AG08396 (cell line): ENCODE measurements at places on chromosomes 16 and 17.

GRCh38 chr16:55832773-55833691, at the start of gene CES1:
TSS of gene CES1 (minus strand) at chr16:55833096. CDS start at chr16:55833055, 41 bp downstream.
- DNase-seq: no peak

DNA sequence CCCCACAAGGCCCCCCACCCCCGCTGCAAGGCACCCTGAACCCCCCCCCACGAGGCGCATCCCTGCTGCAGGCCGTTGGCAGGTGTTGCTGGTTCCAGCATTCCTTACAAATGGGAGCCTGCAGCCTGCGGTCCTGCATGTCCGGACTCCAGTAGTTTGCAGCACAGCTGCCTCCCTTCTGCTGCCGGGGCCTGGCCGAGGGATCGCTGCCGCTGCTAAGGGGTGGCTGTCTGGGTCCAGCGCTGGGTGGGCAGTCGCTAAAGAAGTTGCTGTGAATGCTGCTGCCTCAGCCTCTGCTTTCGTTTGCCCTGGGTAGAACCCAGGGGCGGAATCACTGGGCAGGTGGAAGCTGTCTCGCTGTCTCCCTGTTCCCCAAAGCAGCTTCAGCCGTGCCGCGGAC, 11.8 kb downstream of the UTS2R start:
- no peak for DNase-seq

DNA sequence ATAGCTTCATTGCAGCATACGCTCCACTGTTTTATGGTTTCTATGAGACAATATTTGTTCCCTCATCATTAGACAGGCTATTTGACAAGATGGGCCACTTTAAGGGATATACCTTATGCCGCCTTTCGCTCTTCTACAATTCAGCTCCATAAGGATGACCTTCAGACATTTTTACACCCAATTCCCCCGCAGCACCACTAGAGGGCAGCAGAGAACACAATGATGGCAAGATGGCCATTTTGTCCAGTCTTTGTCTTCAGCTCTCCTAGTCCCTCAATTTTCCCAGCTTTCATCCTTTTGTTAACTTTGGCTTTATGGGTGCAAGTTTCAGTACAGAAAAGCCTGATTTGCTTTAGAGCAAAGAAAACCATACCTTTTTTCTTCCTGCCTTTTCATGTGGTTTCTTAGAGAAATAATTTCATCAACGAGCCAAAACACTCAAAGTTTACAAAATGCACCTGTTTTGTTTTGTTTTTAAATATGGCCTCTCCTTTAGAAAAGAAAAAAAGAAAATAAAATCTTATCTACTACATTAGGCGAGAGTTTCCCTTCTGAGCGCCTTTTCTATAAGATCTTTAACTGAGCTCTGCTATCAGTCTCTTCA, 355.3 kb downstream of the TOX3 start:
- peak; percentile 73 for DNase-seq

DNA sequence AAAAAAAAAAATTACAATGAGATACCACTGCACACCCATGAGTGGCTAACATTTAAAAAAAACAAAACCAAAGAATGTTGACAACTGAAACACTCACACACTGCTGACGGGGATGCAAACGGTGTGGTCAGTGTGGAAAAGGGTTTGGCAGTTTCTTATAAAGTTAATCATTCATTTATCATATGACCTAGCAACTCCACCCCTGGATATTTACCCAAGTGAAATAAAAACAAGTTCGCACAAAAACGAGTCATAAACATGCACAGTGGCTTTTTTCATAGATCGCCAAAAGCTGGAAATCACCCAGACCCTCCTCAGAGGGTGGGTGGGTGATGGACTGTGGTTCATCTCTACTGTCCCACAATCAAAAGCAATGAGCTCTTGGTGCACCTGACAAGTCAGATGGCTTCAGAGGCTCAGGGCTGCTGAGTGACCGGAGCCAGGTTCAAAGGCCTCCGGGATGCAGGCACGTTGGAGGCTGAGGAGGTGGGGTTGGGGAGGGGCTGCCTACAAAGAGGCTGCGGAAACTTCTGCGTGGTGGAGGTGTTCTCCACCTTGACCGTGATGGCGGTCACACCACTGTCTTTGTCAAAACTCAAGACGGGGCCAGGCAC, 14.2 kb downstream of the RAB40B start:
- DNase-seq: no peak

- DNase-seq: no peak
Measured at GRCh38 chr17:74394275-74394950, 27.1 kb downstream of the GPR142 start.

DNA sequence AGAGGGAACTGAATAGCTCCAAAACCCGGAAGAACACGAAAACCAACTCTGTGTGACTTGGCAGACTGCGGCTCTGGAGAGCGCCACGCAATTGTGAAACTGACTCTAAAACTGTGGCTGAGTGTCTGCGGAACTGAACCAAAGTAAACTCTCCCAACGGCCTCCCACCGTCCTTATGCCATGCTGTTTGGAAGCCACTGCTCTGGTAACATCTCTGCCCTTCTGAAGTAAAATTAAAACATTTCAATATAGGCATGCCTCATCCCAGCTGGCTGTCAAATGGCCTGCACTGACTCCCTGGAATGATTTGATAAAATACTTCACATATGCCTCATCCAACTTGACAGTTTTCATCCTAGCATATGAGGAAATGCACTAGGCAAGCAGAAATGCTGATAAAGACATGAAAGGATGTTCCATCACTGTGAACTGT, 70.2 kb downstream of the PARN start:
- no peak for DNase-seq

DNA sequence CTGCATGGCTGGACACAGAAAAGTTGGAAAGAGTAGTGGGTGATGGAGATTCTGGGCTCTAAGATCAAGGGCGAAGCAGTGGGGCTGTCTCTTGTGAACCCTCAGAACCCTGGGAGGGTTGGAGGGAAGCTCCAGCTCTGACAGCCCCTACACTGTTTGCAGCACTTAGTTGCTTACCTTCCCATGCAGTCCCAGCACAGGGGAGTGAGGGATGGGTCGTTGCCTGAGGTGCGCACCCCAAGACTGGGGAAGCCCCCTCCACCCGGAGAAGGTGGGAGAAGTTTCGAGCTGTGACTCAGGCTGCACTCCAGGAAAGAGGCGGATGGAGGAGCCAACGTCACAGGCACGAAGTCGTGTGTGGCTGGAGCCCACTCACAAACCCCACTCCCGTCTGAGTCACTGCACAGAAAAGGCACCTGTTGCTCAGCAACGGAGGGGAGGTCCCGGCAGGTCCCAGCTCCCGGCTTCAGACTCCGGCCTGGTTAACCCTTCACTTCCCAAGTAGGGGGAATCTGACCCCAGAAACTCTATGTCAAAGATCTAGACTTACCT, 60.1 kb downstream of the AIPL1 start:
- peak; percentile 27 for DNase-seq

DNA sequence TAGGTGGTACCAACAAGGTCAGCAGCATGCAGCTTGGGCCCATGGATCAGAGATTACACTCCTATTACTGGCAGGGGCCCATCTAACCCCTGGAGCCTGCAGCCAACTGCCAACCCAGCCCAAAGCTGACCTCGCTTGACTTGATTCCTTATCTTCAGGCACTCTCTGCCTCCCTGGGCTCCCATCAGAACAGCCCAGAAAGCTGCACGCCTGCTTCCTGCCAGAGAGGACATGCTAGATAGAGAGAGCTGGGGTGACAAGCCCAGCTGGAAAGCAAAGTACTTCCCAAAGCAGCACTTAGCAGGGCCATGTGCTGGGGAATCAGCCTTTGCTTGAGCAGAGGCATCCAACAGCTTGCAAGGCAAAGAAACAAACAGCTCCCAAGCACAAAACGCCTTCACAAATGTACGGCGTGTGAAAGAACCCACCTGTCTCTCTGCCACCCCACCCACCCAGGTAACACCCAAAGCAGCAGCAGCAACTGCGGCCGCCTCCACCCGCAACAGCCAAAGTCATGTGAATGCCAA, 74.2 kb upstream of the NLK start:
- no peak for DNase-seq

- DNase-seq: no peak
Measured at GRCh38 chr16:17324451-17324850, 146.3 kb downstream of the XYLT1 start.

- peak; percentile 97 for DNase-seq
Measured at GRCh38 chr17:1203111-1203966, 23.6 kb upstream of the ABR start.

DNA sequence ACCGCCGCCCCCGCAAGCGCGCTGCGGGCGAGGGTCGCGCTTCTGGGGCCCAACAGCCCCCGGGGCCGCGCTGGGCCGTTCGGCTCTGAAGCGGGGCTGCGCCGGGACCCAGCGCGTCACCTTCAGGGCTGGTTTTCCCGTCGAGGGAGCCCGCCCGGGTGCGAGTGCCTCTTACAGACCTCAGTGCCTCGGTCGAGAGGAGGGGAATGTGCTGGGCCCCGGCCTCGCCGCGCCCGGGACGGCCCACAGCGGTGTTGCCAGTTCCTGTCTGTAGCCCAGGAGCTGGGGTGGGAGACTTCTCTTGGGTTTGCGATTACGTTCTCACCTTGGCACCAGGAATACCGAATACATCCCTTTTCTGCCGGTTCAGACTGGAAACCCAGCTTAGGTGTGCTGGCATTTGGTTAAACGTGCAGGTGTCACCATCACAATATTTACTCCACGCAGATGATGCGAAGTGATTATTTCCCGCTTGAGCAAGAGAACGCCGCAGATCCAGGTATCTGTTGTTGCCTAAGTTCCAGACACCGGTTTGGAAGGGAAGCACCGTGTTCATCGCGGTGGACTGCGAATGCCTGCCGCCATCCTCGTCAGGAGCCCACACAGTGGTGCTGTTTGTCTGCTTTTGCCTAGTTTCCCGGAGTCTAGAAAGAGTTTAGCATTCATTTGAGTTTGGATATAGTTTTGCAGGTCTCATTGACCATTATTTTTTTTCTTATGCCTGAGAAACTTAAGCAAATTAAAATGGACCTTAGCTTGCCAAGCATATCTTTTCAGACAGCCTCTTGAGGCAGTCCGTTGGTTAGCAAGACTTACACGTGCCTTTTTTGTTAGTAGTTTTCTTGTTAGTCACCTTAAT, 914 bp downstream of the MAP1LC3B start:
- peak; percentile 53 for DNase-seq

GRCh38 chr16:1469693-1470201, 5.1 kb downstream of the CLCN7 start:
- no peak for DNase-seq

- DNase-seq: no peak
Measured at GRCh38 chr17:28963055-28963611, 11.8 kb upstream of the PHF12 start.

GRCh38 chr17:27491713-27492190, 35.5 kb downstream of the KSR1 start:
- DNase-seq: no peak

DNA sequence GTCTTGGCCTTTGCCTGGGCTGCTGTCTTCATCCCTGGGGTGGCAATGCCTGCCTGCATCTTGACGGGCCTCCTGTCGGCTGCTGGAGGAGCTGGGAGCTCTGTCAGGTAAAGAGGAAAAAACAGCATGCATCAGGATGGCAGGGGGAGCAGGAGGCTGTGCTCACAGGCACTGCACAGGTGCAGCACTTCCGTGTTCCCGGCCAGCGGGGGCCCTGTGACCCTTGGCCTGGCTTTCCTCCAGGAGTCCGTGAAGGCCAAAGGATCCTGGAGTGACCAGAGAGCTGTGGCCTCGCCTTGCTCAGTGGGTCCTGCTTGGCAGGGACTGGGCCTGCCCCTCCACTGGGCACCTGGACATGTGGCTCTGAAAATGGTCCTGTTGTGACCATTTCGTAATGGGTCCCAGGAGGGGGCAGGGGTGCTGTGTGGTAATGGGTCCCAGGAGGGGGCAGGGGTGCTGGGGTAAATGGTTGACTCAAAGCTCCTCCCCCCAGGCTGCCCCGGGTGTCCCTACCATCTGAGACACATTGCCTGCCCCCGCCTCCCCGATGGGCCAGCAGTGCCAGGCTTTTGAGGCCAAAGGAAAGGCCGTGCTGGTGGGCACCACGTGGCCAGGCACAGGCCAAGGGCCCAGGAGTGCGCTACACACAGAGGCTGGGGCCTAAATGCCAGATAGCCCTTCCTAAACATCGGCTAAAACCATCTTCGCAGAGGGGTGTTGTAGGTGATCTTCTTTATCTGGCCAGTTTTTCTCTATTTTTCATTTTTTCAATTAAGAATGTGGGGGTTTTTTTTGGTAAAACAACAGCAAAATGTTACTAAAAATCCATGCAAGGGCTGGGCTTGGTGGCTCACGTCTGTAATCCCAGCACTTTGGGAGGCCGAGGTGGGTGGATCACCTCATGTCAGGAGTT, 4.0 kb upstream of the FASN start:
- no peak for DNase-seq

- no peak for DNase-seq
Measured at GRCh38 chr16:19588661-19589060, 33.2 kb downstream of the VPS35L start.

- DNase-seq: no peak
Measured at GRCh38 chr17:15442311-15443180, 24.9 kb downstream of the CDRT4 start.

- DNase-seq: peak; percentile 79
Measured at GRCh38 chr16:87317750-87318644, 805 bp upstream of the C16orf95 start.

DNA sequence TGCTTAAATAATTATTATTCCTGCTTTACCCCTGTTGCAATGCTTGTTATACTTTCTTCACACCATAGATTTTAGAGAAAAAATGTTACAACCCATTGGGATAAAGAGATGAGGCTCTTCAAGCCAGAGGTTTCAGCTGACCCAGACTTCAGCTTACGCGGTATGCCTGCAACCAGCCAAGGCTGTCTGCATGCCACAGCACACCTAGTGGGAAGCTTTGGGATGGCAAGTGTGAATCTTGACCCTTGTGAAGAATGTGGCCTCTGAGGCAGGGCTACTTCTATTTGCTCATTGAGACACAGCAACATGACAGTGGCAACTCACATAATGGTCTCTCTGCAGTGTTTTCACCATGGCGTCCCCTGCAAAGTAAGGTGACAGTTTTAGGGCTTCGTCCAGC, 193.9 kb upstream of the PIRT start:
- no peak for DNase-seq

- no peak for DNase-seq
Measured at GRCh38 chr17:20779521-20779920, 200.0 kb downstream of the CDRT15L2 start.

GRCh38 chr16:49399594-49400364, 26.2 kb downstream of the C16orf78 start:
- DNase-seq: no peak

GRCh38 chr16:674968-675883, at the start of gene RHBDL1:
TSS of gene RHBDL1 (plus strand) at chr16:675671. CDS start at chr16:675791, 120 bp downstream.
- peak; percentile 65 for DNase-seq

DNA sequence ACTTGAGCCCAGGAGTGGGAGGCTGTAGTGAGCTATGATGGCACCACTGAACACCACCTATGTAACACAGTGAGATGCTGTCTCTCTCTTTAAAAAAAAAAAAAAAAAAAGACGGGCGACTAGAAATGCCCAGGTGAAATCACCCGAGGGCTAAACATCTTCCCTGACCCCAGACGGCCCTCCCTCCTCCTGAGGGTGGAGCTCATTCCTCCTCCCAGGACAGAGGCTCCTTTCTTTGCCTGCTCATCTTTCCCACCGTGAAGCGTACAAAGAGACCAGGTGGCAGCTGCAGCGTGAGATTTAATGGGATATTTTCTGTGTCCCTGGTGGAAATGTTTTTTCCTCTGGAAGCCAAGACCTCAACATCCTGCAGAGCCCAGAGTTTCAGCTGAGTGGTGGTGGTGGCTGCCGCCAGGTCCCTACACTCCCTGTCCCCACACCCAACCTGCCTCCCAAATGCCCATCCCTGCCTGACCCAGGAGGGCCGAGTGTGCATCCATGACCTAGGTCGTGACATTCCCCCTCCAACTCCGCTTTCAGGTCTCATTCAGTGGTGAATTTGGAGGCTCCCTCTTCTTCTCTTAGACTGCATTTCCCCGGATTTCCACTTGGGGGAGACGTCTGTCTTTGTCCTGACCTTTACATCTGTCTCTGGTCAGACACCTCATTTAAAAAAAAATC, 14.4 kb upstream of the GPRC5B start:
- DNase-seq: peak; percentile 57
